ENCODE measurements at places on chromosomes 7 and 10. TPM values are rescaled to one million over a fixed set of nuclear protein-coding genes. Genes with fewer than 3 reads are reported as not detected.
A peak's percentile ranks its signal among the peaks of the same experiment; 100 is the strongest.

The GLCCI1 gene
- 132 TPM for total RNA-seq

The IFT22 gene
- 3.7 TPM for total RNA-seq

GRCh38 chr10:99654390-99655175 is 4.7 kb upstream of the ENTPD7 start:
- no peak for DNase-seq

DNA sequence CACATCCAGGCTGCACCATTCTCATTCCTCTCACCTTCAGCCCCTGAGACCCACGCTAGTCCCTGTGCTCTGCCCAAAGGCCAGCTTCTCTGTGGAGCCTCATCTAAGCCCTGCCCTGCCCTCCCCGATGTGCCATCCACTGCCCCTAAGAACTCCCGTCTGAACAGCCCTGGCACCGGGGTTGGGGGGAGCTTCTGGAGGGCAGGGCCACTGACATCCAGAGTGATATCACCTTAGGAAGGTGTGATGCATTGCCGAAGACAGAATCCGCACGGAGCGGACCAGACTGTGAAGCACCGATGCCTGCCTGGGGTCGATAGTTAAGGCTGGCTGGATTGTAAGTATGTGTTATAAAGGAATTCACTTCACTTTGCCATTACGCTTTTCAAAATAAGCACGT is 511.0 kb downstream of the PTPRN2 start:
- DNase-seq: no peak

- DNase-seq: no peak
Observed at GRCh38 chr10:56771343-56771742, 410.3 kb upstream of the ZWINT start.

GRCh38 chr10:97499561-97500296 is 1.0 kb downstream of the UBTD1 start:
- no peak for DNase-seq

GRCh38 chr7:24836084-24836483 is 78.8 kb upstream of the GSDME start:
- DNase-seq: peak; percentile 24

- DNase-seq: no peak
Observed at GRCh38 chr10:6999232-6999925, 411.5 kb downstream of the SFMBT2 start.

- no peak for DNase-seq
Observed at GRCh38 chr7:138542183-138542582, 82.1 kb downstream of the TRIM24 start.

The DOCK1 gene
- 0.07 TPM for total RNA-seq

The SPDYE11 gene
- total RNA-seq: not detected

The HOXA4 gene
- 0.63 TPM for total RNA-seq

The STEAP1B gene
- 0.31 TPM for total RNA-seq

GRCh38 chr7:30433082-30433481 is 45.5 kb downstream of the NOD1 start:
- DNase-seq: no peak

DNA sequence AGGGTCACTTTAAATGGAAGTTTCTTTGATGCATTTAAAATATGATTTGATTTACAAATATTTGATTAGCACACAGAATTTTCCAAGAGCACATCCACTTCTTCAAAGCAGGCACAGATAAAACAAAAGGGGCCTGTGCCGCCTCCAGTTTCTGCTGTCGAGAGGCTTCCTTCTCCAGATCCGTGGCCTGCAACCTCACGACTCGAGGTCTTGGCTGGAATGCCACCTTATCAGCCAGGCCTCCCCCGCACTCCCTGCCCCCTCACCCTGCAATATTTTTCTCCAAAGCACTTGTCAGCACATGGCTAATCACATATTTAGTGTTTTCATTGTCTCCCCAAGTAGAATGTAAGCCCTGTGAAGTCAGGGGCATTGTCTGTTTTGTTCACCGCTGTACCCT is 12.5 kb downstream of the PYROXD2 start:
- no peak for DNase-seq

DNA sequence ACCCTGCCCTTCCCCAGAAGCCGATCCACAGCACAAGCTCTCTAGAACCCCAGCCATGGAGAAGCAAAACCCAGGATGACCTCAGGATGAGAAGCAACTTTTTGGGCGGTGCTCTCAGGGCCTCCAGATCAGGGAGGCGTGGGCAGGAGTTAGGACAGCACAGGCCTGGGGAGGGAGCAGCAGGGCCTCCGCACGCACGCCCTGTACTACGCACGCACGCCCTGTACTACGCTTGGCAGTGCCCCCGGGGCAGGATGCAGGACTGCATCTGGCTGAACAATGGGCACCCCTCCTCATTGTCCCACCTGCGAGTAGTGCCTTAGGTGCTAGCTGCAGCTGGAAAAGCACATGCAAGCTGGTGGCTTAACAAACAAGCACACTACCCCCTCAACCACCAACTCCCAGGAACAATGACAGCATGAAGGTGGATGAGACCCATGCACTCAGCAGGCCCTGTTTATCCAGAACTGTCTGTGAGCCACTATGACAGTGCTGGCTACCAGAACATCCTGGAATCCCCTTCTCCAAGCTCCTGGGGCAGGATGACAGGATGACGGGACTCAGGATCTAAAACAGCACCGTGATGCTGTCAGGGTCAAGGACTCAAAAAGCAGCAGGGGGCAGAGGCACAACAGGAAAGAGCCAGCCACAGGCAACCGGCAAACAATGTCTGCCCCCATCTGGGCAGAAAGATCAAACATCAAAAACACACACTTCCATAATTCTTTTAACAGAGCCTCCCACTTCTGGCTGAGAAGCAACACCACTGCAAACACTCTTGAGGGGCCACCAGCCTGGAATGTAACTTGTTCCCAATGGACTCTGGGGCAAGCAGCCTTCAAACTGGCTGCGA is 11.8 kb downstream of the PODXL start:
- no peak for DNase-seq

GRCh38 chr7:4610768-4611467 is 71.2 kb upstream of the FOXK1 start:
- peak; percentile 84 for DNase-seq

The NUPR2 gene
- not detected for total RNA-seq

DNA sequence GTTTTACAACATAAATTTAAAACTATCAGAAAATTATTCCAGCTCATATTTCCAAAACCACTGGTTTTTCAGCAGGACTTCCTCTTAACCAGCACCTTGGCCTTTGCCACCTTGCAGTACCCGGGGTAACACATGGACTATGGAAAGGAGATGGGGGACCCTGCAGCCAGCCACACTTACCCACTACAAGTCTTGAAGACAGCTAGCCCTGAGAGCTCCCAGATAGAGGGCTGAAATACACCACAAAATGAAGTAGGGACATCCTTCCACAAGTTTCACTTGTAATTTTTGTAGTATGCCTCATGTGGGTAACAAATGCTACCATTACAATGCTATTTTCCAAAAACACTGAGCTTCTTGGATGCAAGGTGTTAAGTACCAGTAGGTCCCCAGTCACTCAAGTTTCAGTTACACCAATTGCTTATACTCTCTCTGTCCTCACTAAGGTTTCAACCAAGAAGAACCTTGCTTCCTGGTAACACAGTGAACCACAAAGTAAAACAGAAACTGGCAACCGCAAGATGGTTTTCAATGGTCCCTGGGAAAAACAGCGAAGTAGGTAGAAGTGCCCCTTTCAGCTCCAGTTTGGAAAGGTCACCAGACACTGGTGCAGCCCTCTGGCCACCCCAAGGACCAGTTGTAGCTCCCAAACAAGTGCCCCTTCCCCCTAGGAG is 110.9 kb downstream of the SGMS1 start:
- DNase-seq: peak; percentile 67

The ITIH2 gene
- not detected for total RNA-seq

The RPEL1 gene
- total RNA-seq: not detected

The C10orf71 gene
- total RNA-seq: not detected

The TIMM23B gene
- 24.9 TPM for total RNA-seq

The SEC24C gene
- 161 TPM for total RNA-seq

DNA sequence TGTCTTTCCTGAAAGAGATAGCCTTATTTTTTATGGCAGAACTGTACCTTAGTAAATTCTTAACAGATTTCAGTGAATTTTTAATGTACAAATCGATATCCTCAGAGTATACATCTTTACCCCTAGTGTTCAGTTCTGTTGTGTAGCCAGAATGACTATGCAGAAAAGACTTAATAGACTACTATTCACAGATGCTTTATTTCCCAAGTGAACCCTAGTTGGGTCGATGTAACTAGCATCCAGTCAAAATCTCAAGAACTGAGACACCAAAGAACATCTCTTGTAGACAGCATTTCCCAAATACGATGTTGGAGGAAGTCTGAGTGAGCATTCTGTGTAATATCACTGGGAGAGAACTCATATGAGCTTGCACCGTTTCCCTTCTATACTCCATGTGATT is 1.5 kb downstream of the AKR1C3 start:
- DNase-seq: no peak

The FBXL13 gene
- total RNA-seq: 0.85 TPM
